ENCODE measurements at places on chromosomes 1 and 21.

GRCh38 chr1:8027748-8028570 is 1.9 kb upstream of the ERRFI1 start:
- no peak for DNase-seq
- peak overlapping the region; percentile 78 for H3K4me3 ChIP-seq
- H3K36me3 ChIP-seq = peaks cover 4% of the 10 kb centered on the region
- H3K27me3 ChIP-seq = peaks cover 7% of the 10 kb centered on the region
- peaks cover 45% of the 10 kb centered on the region for H3K4me1 ChIP-seq
- H3K27ac ChIP-seq = peak overlapping the region; percentile 78

GRCh38 chr1:78047106-78047505 is 1.3 kb downstream of the GIPC2 start:
- H3K36me3 ChIP-seq = no peaks in the 10 kb centered on the region
- peaks cover 47% of the 10 kb centered on the region for H3K27me3 ChIP-seq
- H3K4me1 ChIP-seq = peaks cover 33% of the 10 kb centered on the region
- H3K4me3 ChIP-seq = peak overlapping the region; percentile 87
- no peak overlapping the region for H3K27ac ChIP-seq
- no peak for DNase-seq

GRCh38 chr1:19648689-19649088 is 4.6 kb downstream of the NBL1 start:
- no peak overlapping the region for H3K27ac ChIP-seq
- DNase-seq = peak; percentile 84
- H3K36me3 ChIP-seq = no peaks in the 10 kb centered on the region
- peaks cover 23% of the 10 kb centered on the region for H3K27me3 ChIP-seq
- H3K4me3 ChIP-seq = no peak overlapping the region

DNA sequence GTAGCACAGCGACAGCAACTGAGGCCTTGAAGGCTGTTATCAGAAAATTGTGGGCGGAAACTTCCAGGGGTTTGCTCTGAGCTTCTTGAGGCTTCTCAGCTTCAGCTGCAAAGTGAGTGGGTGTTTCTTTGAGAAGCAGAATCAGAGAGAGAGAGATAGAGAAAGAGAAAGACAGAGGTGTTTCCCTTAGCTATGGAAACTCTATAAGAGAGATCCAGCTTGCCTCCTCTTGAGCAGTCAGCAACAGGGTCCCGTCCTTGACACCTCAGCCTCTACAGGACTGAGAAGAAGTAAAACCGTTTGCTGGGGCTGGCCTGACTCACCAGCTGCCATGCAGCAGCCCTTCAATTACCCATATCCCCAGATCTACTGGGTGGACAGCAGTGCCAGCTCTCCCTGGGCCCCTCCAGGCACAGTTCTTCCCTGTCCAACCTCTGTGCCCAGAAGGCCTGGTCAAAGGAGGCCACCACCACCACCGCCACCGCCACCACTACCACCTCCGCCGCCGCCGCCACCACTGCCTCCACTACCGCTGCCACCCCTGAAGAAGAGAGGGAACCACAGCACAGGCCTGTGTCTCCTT is at the start of gene FASLG:
Gene FASLG (plus strand): TSS at position 233 of the 583 bp plus-strand sequence. CDS start 99 bp downstream, at position 332.
- no peaks in the 10 kb centered on the region for H3K36me3 ChIP-seq
- peaks cover 2% of the 10 kb centered on the region for H3K27me3 ChIP-seq
- no peak for DNase-seq
- H3K4me1 ChIP-seq = no peaks in the 10 kb centered on the region
- H3K4me3 ChIP-seq = no peak within 1 kb of the TSS
- H3K27ac ChIP-seq = no peak within 1 kb of the TSS

GRCh38 chr1:1132956-1133750 is 17.3 kb upstream of the C1orf159 start:
- H3K27me3 ChIP-seq = no peaks in the 10 kb centered on the region
- DNase-seq = no peak
- H3K4me1 ChIP-seq = peaks cover 6% of the 10 kb centered on the region
- no peak overlapping the region for H3K4me3 ChIP-seq

DNA sequence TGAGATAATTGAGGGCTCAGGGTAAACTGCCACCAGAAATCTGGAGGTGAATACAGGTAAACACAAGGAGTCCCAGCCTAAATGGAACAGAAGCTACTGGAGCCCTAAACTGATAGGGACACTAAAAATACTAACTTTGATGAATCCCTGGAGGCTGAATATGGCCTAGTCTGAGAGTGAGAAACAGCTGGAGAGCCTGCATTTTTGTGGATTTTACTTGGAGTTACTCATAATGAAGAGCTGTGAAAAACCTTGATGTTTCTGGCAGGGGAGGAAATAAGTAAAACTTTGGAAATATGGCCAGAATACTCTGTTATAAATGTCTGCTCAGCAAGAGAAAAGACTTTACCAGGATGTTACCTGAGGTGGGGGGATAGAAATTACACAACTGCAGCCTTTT is 164.4 kb downstream of the LIPI start:
- H3K27me3 ChIP-seq = no peaks in the 10 kb centered on the region
- H3K4me3 ChIP-seq = no peak overlapping the region
- no peak overlapping the region for H3K27ac ChIP-seq

DNA sequence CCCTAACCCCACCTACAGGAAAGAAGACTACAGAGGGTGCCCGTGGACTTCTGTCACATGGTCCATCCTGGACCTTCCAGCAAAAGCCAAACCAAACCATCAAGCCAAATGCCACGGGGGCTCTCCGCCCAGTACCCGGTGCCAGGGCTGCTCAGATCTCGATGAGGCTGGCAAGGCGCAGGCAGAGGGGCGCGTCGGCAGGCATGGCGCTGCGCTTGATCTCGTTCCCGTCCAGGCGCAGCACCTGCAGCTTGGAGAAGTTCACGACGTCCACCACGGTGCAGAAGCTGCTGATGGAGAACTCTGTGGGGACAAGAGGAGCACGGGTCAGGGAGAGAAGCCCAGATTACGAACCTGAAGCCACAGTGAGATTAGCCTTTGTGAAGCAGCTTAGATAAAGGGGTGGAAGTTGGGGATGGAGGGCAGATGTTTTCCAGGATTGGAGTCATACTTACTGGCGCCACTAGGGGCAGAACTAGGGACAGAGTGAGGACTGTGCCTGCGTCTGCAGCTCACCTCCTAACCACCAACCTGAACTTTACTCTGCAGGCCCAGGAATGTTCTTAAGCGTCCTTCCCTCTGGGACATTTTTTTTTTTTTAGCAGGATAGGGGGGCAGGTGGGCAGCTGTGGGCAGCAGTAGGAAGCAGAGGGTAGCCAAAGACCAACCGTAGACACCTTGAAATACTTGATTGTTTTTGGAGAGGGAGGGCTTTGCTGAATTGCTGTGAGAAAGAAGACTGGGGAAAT is 8.6 kb downstream of the FMOD start:
- peaks cover 40% of the 10 kb centered on the region for H3K4me1 ChIP-seq
- no peak overlapping the region for H3K27ac ChIP-seq
- peaks cover 5% of the 10 kb centered on the region for H3K27me3 ChIP-seq
- H3K36me3 ChIP-seq = no peaks in the 10 kb centered on the region
- no peak overlapping the region for H3K4me3 ChIP-seq
- DNase-seq = peak; percentile 83

DNA sequence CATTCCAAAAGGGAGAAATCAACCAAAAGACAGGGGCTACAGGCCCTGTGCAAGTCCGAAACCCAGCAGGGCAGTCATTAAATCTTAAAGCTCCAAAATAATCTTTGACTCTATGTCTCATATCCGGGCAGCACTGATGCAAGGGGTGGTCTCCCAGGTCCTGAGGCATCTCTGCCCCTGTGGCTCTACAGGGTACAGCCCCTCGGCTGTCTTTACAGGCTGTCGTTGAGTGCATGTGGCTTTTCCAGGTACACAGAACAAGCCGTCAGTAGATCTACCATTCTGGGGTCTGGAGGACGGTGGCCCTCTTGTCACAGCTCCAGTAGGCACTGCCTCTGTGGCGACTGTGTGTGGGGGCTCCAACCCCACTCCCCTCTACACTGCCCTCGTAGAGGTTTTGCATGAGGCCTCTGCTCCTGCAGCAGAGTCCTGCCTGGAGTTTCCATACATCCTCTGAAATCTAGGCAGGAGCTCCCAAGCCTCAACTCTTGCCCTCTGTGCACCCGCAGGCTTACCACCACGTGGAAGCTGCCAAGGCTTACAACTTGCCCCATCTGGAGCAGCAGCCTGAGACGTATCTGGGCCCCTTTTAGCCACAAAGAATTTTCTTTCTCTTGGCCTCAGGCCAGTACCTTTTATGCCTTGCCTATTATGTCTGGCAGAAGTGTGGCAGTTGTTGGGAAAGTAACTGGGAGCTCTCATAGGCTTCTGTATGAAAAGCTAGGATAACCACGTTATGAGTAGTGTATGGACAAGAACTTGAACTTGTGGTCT is 52.5 kb downstream of the POU2F1 start:
- no peaks in the 10 kb centered on the region for H3K36me3 ChIP-seq
- DNase-seq = no peak
- H3K4me3 ChIP-seq = no peak overlapping the region
- H3K27me3 ChIP-seq = no peaks in the 10 kb centered on the region
- H3K4me1 ChIP-seq = peaks cover 75% of the 10 kb centered on the region
- H3K27ac ChIP-seq = 0 out of 2 replicates have a peak overlapping the region, but pooled peaks have one; percentile 24

GRCh38 chr21:45303091-45303615 is 15.5 kb upstream of the POFUT2 start:
- H3K27ac ChIP-seq = no peak overlapping the region
- H3K36me3 ChIP-seq = no peaks in the 10 kb centered on the region
- H3K4me1 ChIP-seq = no peaks in the 10 kb centered on the region
- DNase-seq = peak; percentile 6

GRCh38 chr1:154824179-154825000 is 45.7 kb downstream of the KCNN3 start:
- H3K4me3 ChIP-seq = no peak overlapping the region
- DNase-seq = no peak
- peaks cover 13% of the 10 kb centered on the region for H3K4me1 ChIP-seq
- no peaks in the 10 kb centered on the region for H3K27me3 ChIP-seq

DNA sequence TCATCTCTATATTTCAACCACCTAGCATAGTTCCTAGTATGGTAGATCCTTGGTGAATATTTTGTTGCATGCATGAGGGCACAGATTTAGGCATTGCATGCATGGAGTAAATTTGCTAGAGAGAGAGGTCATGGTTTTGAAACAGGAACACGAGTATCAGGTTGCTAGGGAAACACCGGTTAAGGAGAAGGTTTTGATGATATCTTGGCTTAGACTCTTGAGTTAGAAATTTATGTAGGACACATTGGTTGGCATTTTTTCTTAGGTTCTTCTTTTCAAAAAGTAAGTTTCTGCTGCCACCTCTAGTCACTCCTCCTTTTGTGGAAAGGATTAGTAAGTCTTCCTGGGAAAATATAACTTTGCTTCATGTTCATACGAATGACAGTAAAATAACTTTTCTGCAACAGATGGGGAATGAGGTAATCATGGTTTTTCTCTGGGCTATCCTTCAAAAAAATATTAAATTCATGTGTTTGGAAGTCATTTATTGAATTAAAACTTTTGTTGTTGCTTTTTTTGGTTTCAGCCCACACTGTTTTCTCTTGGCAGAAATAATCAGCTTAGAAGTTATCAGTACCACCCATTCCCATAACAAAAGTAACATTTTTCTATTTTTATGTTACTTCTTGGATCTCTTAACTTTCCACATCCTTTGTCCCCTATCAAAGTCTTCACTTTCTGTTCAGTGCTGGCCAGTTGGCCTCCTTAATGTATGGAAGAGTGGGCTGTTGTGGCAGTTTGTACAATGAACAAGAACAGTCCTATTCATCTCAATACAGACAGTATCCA is 97.3 kb downstream of the PLA2G4A start:
- peaks cover 19% of the 10 kb centered on the region for H3K4me1 ChIP-seq
- DNase-seq = no peak
- no peaks in the 10 kb centered on the region for H3K27me3 ChIP-seq
- H3K36me3 ChIP-seq = peaks cover 18% of the 10 kb centered on the region
- H3K27ac ChIP-seq = no peak overlapping the region

DNA sequence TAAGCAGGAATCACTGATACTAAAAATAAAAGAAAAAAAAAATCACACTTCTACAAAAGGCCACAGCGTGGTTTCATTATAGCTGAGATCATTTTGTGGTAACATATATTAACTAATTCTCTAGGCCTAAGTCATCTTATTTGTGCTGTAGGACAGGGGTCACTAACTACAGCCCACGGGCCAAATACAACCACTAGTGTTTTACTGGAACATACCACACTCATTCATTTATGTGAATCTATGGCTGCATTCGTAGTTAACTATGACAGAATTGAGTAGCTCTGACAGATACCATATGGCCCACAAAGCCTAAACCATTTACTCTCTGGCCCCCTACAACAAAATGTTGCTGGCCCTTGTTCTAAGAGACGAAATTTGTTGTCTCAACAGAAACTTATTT is 224.4 kb downstream of the VAV3 start:
- no peak for DNase-seq
- peaks cover 19% of the 10 kb centered on the region for H3K4me1 ChIP-seq

DNA sequence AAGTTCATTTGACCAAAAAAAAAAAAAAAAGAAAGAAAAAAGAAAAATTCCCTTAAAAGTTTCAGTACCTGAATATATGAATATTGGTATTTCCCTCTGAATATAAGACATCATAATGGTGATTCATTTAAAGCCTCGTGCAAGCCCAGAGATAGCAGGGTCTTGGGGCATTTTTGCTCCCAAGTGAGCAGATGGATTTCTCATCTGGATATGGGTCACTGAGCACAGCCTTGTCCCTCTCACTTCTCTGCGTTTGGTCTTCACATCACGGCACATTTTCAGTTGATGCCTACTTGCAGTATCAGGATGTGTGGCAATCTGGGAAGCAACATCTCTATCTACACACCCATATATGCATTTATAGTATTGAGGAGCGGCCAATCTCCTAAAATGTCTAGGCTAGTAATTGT is 12.7 kb downstream of the CD58 start:
- no peaks in the 10 kb centered on the region for H3K27me3 ChIP-seq
- no peak overlapping the region for H3K27ac ChIP-seq
- no peak for DNase-seq
- H3K36me3 ChIP-seq = peaks cover 10% of the 10 kb centered on the region
